ENCODE measurements at places on chromosomes 2 and 18.

DNA sequence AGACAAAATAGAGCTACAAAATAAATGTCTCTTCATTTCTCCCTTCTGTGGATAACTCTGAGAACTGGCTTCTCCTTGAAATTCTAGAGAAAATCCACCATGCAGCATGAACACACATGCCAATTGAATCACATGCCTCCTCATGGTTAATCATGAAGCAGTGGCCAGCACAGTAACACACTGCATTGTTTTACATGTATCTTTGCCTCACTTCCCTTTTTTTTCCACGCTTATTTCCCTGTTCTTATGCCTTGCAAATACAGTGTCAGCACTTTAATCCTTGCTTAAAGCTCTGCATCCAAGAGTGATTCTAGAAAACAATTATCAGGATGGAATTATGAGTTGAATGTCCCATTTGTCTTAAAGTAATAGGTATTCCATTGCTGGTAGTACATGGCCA lies 50.3 kb upstream of the ZBTB7C start:
- no peak for DNase-seq

GRCh38 chr2:211114826-211115455 lies 558.5 kb downstream of the CPS1 start:
- DNase-seq: no peak

DNA sequence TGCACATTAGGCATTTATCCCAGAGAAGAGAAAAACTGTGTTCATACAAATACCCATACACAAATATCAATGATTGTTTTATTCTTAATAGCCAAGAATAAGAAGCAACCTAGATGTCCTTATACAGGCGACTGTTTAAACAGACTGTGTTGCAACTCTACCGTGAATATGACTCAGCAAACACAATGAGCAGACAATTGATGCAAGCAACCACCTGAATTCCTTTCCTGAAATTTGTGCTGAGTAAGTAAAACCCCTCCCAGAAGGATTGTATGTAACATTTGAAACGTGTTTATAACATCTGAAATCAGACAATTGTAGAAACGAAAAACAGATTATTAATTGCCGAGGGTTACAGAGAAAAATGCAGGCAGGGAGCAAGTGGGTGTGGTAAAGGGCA lies 621.9 kb upstream of the SOX11 start:
- no peak for DNase-seq

- no peak for DNase-seq
Measured at GRCh38 chr2:207313947-207314346, 148.2 kb upstream of the KLF7 start.

- no peak for DNase-seq
Measured at GRCh38 chr18:46706968-46707367, 49.9 kb downstream of the ST8SIA5 start.

GRCh38 chr2:77018219-77018618 lies 504.0 kb downstream of the LRRTM4 start:
- DNase-seq: no peak

All from B cell (primary cell).